ENCODE measurements at places on chromosomes 6 and 20. TPM values are rescaled to one million over a fixed set of nuclear protein-coding genes. Genes with fewer than 3 reads are reported as not detected.

The ADGRG6 gene
- 38.2 TPM for total RNA-seq

The BPIFA1 gene
- total RNA-seq = not detected

The PGC gene
- total RNA-seq = not detected

The TTLL9 gene
- 0.15 TPM for total RNA-seq

The PKIB gene
- 1.6 TPM for total RNA-seq

The TSBP1 gene
- total RNA-seq = not detected

The GPLD1 gene
- total RNA-seq = 1.1 TPM

The SLC16A10 gene
- 0.56 TPM for total RNA-seq

The SHLD1 gene
- total RNA-seq = 7.4 TPM

The NDUFAF5 gene
- total RNA-seq = 30.0 TPM

The TPBG gene
- 37.2 TPM for total RNA-seq

The FNDC11 gene
- 0.21 TPM for total RNA-seq

The HDGFL1 gene
- not detected for total RNA-seq

The PACRG gene
- not detected for total RNA-seq

The RAET1L gene
- total RNA-seq = 0.44 TPM

The WRNIP1 gene
- total RNA-seq = 37.2 TPM

The BNIP5 gene
- not detected for total RNA-seq

The CLPSL2 gene
- total RNA-seq = 2.0 TPM

The MYCT1 gene
- not detected for total RNA-seq

The LPA gene
- 0.07 TPM for total RNA-seq

The GPX5 gene
- total RNA-seq = not detected

The XKR7 gene
- not detected for total RNA-seq

The TRDN gene
- total RNA-seq = not detected

The LY6G6C gene
- not detected for total RNA-seq

The CLPSL1 gene
- not detected for total RNA-seq

The BTBD3 gene
- total RNA-seq = 15.7 TPM

The DSTN gene
- 806 TPM for total RNA-seq

The TP53TG5 gene
- not detected for total RNA-seq

The MMP24 gene
- 34.6 TPM for total RNA-seq

The JPH2 gene
- 3.2 TPM for total RNA-seq

The POU5F1 gene
- total RNA-seq = 9.5 TPM

The DEFB116 gene
- not detected for total RNA-seq

The FAM162B gene
- not detected for total RNA-seq

The SLC52A3 gene
- total RNA-seq = 0.38 TPM

The OPRL1 gene
- 0.72 TPM for total RNA-seq

The FRK gene
- total RNA-seq = 2.4 TPM

The GNMT gene
- not detected for total RNA-seq

The SLC4A11 gene
- 10.2 TPM for total RNA-seq

The SNRPB2 gene
- total RNA-seq = 122 TPM

The TNF gene
- total RNA-seq = not detected

The WDR27 gene
- total RNA-seq = 11.4 TPM

The SMOC2 gene
- total RNA-seq = not detected

The SEMG1 gene
- total RNA-seq = not detected

The DDO gene
- 0.08 TPM for total RNA-seq

The PSORS1C2 gene
- total RNA-seq = not detected

The PTCHD4 gene
- total RNA-seq = not detected

The NXT1 gene
- 64.5 TPM for total RNA-seq

The APCDD1L gene
- total RNA-seq = not detected

The GMPR gene
- total RNA-seq = 2.1 TPM

The MATN4 gene
- total RNA-seq = 0.15 TPM

The ERVFRD-1 gene
- not detected for total RNA-seq
